ENCODE measurements at places on chromosomes 5 and 9. TPM values are rescaled to one million over a fixed set of nuclear protein-coding genes. Genes with fewer than 3 reads are reported as not detected.

The TMEM174 gene
- not detected for total RNA-seq

DNA sequence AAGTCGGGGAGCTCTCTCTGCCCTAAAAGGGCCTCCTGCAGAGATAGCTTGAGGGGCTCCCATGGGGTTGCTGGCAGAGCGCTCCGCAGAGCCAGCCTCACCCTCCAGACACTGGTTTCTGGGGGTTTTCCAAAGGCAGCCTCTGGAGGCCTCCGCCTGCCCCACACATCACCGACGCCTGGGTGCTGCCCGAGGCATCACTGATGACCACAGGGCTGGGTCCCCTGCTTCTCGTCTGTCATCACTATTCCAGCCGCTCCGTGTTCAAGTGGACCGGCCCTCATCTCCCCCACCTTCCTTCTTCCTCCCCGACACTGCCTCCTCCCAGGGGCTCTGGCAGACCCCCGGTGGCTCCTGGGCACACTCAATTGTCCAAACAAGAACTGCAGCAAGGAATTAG, 64.1 kb upstream of the IRX4 start:
- no peak for DNase-seq
- no peak overlapping the region for H3K4me3 ChIP-seq
- H3K36me3 ChIP-seq: no peaks in the 10 kb centered on the region
- H3K27me3 ChIP-seq: peaks cover 23% of the 10 kb centered on the region
- no peaks in the 10 kb centered on the region for H3K4me1 ChIP-seq

DNA sequence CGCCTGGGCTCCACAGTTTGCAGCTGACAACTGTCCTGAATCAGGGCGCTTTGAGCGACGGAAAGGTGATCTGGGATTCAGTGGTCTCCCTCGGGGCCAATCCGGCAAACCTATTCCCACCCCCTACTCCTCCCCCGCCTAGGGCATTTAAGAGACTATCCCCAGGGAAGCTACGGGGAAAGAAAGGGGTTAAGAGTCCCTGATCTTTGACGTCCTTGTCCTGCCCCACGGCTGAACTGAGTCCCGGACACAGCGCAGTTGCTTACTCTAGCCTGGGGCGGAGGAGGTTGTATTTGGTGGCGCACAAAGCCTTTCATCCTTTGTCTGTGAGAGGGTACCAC, 3.4 kb downstream of the RORB start:
- peaks cover 75% of the 10 kb centered on the region for H3K27me3 ChIP-seq
- DNase-seq: no peak
- H3K36me3 ChIP-seq: no peaks in the 10 kb centered on the region
- no peaks in the 10 kb centered on the region for H3K4me1 ChIP-seq
- H3K27ac ChIP-seq: no peak overlapping the region

DNA sequence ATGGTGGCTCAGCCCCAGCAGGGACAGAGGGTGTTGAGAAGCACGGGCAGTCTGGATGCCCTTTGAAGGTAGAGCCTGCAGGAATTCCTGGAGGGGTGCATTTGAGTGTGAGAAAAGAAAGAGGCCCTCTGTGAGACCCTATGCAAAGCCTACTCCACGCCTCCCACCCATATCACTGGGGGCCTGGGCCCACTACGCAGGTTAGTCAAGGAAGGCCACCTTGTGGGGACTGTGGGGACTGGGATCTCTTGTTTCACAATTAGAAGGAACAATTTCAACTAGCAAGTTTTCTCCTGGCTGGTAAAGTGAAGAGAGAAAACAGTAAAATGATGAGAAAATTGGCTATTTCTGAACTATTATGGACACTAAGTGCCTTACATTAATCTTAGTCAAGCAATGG, 486.2 kb upstream of the DAP start:
- no peak overlapping the region for H3K4me3 ChIP-seq
- peaks cover 13% of the 10 kb centered on the region for H3K4me1 ChIP-seq
- no peaks in the 10 kb centered on the region for H3K27me3 ChIP-seq
- no peak for DNase-seq
- no peak overlapping the region for H3K27ac ChIP-seq

- peaks cover 13% of the 10 kb centered on the region for H3K4me1 ChIP-seq
- H3K27ac ChIP-seq: peak overlapping the region; percentile 17
- H3K4me3 ChIP-seq: no peak overlapping the region
These were observed 29.9 kb upstream of the MYOT start for GRCh38 chr5:137837491-137838394.

GRCh38 chr5:11770310-11770709, 133.9 kb downstream of the CTNND2 start:
- no peak overlapping the region for H3K27ac ChIP-seq
- no peaks in the 10 kb centered on the region for H3K36me3 ChIP-seq
- no peaks in the 10 kb centered on the region for H3K4me1 ChIP-seq

GRCh38 chr9:77764894-77765780, 117.0 kb upstream of the GNA14 start:
- no peak overlapping the region for H3K4me3 ChIP-seq
- peak; percentile 50 for DNase-seq

DNA sequence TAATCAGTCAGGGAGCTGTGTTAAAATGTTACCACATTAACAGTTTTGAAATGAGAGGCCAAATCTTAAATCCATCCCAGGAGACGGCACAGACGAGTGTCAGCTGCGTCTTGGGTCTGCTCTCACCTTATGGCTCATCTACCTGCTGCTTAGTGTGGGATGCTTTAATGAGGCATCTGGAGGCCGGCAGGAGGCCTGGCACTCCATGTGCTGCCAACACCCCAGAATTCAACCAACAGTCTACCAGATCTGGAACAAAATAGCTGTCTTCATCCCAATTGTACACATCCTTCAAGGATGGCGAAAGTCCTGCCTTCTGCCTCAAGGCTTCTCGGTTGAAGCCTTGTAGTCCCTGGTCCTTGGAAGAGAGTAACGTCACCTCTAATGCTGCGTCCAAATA, 12.0 kb downstream of the PRKACG start:
- no peak overlapping the region for H3K27ac ChIP-seq
- no peaks in the 10 kb centered on the region for H3K36me3 ChIP-seq
- no peak for DNase-seq
- no peaks in the 10 kb centered on the region for H3K27me3 ChIP-seq

Measured in hepatocyte (in vitro differentiated cells).